Right forelimb (tissue), 1 donor: ENCODE measurements at places on chromosomes 7 and 10.

DNA sequence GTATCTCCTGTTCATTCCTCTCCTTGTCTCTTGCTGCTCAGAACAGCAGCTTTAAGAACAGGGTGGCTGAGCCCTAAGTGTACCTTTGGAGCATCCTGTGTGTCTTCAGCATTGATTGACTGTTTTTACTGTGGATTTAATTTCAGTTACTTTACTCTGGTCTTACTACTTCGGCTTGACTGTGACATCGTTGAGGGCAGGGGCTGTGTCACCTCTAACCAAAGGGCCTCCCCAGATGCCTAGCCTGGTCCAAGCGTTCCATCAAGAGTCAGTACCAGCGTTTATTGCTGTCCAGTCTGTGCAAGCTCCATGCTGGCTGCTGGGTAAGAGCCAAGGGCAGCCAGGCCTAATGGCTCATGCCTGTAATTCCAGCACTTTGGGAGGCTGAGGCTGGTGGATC is 32.4 kb downstream of the CCM2 start:
- no peak for DNase-seq

GRCh38 chr7:138691178-138691577 is 10.0 kb downstream of the SVOPL start:
- no peak for DNase-seq

GRCh38 chr10:109191341-109191740 is 732.0 kb downstream of the XPNPEP1 start:
- no peak for DNase-seq

- no peak for DNase-seq
Measured at GRCh38 chr10:86651631-86652331, 2.6 kb upstream of the OPN4 start.

- no peak for DNase-seq
Measured at GRCh38 chr7:49527182-49527581, 246.3 kb upstream of the VWC2 start.

GRCh38 chr10:113444766-113445365 is 108.0 kb upstream of the HABP2 start:
- no peak for DNase-seq
